Posterior vena cava (tissue), 2 donors: ENCODE measurements at places on chromosomes 11 and 22. TPM values are rescaled to one million over a fixed set of nuclear protein-coding genes. Genes with fewer than 3 reads are reported as not detected.

The B4GALNT4 gene
- 0.52 TPM for total RNA-seq

The CALCA gene
- not detected for total RNA-seq

The SLC6A5 gene
- not detected for total RNA-seq

The PTGDR2 gene
- total RNA-seq, result 0.14 TPM

The BLID gene
- 4.1 TPM for total RNA-seq

The RFPL3 gene
- total RNA-seq, result not detected

The FXYD6 gene
- total RNA-seq, result 62.8 TPM

The TIMP3 gene
- 344 TPM for total RNA-seq

The OR4A16 gene
- not detected for total RNA-seq

The TRIM22 gene
- total RNA-seq, result 40.7 TPM

The ZBTB44 gene
- 24.2 TPM for total RNA-seq

The KREMEN1 gene
- 13.7 TPM for total RNA-seq

DNA sequence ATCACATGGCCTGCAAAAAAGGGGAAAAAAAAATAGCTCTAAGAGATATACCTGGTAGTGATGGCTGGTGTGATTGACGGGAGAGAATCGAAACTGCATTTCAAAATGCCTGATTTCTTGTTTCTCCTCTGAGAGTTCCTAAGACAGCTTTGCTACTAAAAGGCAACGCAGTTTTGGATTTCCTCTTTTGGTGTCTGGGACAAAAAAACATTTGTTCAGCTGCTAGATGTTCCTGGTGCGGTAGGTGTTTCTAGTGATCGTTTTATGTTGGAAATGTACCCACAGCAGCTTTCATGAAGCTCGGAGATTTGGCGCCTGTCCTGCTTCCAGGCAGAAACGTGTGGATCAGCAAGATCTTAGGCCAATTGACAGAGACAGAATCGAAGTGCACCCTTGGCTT is 18.1 kb downstream of the P2RX3 start:
- DNase-seq, result no peak

DNA sequence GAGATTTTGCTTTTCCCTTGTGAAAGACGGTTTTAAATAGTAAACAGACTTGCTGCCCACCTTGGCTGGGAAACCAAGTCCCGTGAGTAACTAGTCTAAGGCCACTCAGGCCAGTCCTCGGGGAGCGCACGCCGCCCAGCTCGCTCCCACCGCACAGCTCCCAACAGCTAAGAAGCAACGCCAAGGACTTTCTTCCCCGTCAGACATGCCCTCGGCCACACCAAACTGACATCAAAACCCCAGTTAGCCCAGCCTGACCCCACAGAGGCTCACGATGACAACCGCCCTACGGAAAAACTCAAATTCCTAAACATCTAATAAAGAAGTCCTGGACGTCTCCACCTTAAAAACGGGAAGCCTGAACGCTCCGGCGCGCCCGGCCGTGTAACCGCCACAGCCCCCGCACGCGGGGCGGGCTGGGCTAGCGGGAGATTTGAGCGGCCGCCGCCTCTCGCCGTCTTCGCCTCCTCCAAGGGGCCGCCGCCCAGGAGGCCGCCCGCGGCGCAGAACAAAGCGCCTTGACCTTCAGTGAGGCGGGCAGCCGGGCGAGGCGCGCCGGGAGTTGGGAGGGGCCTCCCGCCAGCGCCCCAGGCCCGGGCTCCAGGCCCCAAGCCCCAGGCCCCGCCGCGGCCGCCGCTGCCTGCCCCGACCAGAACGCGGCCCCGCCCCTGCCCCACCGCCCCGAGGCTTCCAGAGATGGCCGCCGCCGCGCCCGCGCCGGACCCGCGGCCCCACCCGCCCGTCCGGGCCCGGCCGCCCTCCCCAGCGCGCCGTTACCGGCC is 486 bp downstream of the NAP1L4 start:
- peak; percentile 88 for DNase-seq

DNA sequence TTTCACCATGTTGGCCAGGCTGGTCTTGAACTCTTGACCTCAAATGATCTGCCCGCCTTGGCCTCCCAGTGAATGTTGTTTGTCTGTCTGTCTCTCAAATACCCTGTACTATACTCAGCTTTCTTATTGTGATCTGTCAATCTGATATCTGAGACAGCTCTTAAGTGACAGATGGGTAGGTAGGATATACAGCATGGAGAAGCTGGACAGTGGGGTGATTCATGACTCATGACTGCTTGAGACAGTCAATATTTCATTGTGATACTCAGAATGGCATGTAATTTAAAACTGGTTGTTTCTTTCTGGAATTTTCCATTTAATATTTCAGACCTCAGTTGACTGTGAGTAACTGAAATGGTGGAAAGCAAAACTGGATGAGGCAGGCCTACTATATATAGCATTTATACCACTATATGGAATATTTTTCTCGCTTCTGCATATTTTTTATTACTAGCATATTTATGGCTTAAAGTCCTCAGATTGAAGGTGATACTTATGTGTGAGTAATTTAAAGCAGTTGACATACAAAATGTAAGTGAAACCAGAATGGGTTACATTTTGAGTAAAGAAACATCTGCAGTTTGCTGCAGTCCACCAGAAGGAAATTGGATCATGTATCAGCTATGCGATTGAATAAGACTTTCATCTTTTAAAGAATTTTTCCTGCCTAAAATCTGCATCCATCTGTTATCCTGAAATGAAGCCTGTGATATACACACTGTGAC is 22.3 kb downstream of the ARHGAP42 start:
- DNase-seq, result no peak

DNA sequence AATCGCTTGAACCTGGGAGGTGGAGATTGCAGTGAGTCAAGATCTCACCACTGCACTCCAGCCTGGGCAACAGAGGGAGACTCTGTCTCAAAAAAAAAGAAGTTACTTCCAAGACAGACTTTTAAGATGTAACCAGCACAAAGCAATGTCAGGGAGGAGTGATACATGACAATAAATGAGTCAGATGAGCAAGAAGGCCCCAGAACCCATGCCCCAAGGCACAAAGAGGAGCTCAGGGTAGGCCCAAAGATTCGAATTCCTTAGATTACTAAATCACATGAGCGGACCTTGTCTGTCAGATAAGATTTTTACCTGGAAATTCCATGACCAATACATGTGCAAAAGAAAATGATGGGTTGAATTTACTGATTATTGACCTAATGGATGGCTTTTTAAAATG is 10.5 kb upstream of the JHY start:
- DNase-seq, result no peak

GRCh38 chr11:43554148-43554473 is 126.4 kb upstream of the HSD17B12 start:
- no peak for DNase-seq

DNA sequence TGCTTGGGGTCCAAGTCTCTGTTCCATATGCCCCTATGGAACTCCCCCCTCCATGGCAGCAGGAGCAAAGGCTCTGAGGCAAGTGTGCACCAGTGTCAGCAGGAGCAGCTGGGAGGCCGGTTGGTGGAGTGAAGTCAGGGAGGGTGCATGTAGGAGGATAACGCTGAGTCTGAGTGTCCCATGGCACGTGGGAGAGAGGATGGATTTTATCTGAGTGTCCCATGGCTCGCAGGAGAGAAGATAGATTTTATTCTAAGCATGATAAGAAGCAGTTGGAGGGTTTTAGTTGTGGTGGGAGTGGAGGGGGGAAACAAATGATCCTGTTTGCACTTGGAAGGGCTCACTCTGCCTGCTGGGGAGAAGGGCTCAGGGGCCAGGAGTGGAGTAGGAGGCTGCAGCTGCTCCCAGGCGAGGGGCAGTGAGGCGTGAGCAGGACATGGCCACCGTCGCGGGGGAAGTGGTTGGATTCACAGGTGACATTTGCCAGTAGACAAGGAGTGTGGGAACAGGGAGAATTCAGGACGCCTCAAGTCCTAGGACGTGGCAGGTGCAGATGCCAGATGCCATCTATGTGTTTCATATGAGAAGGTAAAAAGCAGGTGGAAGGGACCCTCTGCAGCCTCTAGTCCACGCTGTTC is 33.6 kb upstream of the PARVG start:
- DNase-seq, result no peak

GRCh38 chr22:49663311-49663711 is 164.4 kb downstream of the BRD1 start:
- DNase-seq, result no peak

- peak; percentile 92 for DNase-seq
Observed at GRCh38 chr22:41237707-41238569, 2.8 kb downstream of the CHADL start.

GRCh38 chr11:132332521-132332920 is 962.1 kb downstream of the NTM start:
- DNase-seq, result no peak

- DNase-seq, result no peak
Observed at GRCh38 chr22:37742376-37743171, 45.7 kb downstream of the TRIOBP start.

DNA sequence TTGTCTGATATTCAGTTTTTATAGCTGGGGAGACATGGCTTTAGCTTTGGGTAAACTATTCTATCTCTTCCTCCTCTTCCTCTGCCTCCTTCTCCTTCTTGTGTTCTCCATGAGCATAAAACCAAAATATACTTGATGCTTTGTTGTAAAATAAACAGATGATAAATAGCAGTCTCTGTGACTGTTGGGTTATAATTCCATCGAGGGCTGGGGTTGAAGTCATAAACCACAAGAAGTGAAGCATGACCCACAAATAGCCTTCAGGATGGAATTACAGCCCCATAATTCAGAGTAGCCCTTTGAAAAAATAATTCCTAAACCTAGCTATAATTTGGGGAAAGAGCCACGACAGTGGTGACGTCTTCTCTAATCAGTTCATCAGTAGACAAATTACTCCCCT is 177.7 kb downstream of the SNX19 start:
- no peak for DNase-seq

GRCh38 chr11:96033599-96033998 is 109.7 kb upstream of the MTMR2 start:
- DNase-seq, result no peak

DNA sequence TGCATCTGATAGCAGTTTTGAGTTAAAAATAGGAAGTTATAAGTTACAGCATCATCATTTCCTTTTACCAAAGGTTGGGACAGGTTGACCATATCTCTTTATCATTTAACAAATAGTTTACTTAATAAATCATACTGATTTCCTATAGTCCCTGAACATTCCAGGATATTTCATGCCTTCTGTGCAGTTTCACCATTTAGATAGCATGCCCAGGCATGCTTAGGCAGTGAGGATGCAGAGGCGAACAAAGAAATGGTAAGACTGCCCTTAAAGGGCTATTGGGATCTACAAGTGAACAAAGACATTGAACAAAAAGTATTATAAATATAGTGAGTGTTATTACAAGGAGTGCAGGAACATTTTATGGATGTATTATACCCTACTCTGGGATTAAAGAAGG is 96.4 kb downstream of the PRMT3 start:
- DNase-seq, result no peak

GRCh38 chr22:46667245-46667623 is 47.0 kb downstream of the GRAMD4 start:
- no peak for DNase-seq

- DNase-seq, result peak; percentile 85
Observed at GRCh38 chr11:2927851-2928604, 1.2 kb downstream of the PHLDA2 start.

GRCh38 chr11:126488591-126489370 is 133.3 kb downstream of the ST3GAL4 start:
- DNase-seq, result peak; percentile 68

- DNase-seq, result no peak
Observed at GRCh38 chr22:39215070-39215396, 29.7 kb downstream of the PDGFB start.
